ENCODE measurements at places on chromosomes 16 and 17.

DNA sequence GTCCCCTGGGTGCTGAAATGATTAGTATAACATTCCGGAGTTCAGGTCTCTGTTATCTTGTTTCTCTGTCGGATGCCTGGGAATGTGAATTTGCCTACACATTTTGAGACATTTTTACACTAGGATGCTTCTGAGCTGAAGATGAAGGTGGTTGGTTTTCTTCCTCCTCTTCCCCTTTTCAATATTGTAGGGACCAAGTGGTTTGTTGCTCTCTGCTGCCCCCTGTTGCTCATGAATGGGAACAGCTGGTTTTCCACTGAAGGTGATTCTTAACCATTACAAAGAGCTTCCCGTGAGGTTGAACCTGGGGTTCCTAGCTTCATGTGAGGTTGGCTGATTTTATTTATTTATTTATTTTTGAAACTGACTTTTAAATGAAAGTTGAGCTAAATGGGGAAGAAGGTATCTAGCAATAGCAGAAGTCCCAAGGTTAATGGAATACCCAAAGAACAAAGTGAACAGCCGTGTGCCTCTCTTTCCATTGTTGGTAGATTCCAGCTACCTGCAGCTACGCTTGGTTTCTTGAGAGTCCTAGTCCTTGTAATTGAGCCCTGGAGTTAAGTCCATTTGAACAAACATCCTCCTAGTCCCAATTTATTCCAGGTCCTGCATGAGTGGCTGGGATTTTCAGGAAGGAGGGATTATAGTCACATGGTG, 983.9 kb upstream of the EEF2KMT start:
- DNase-seq, result peak; percentile 34

- DNase-seq, result peak; percentile 26
Measured at GRCh38 chr17:76354747-76355310, 1.1 kb upstream of the PRPSAP1 start.

- no peak for DNase-seq
Measured at GRCh38 chr17:73064084-73064938, 28.2 kb downstream of the SLC39A11 start.

DNA sequence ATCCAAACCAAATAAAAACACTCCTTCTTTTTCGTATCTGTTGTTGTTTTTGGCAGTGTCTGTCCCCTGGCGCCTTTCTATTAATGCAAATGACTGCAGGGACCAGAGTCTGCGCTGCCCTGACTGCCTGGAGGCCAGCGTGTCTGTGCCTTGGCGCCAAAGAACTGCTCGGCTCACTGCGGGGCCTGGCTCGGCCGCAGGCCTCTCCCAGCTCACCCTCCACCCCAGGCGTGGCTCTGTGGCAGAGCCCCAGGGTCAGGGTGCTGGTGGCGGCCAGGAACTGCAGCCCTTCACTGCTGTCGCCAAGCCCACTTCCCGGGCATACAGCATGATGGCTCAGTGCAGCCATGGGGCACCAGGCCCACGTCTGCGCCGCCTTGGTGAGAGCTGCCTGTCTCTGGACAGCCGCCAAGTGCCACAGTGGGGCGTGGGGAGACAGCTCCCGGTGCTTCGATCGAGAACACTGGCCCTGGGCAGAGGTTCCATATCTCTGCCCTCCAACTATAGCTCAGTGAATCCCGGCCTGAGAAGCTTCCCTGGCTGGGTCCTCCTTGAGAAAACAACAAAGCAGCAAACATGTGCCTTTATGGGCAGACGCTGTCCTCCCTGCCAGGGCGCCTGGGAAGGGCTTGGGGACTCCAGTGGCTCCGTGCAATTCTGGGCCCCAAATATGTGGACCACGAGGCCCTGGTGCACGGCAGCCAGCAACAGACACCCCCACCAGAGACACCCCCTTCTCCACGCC, 11.1 kb downstream of the CANT1 start:
- DNase-seq, result no peak

DNA sequence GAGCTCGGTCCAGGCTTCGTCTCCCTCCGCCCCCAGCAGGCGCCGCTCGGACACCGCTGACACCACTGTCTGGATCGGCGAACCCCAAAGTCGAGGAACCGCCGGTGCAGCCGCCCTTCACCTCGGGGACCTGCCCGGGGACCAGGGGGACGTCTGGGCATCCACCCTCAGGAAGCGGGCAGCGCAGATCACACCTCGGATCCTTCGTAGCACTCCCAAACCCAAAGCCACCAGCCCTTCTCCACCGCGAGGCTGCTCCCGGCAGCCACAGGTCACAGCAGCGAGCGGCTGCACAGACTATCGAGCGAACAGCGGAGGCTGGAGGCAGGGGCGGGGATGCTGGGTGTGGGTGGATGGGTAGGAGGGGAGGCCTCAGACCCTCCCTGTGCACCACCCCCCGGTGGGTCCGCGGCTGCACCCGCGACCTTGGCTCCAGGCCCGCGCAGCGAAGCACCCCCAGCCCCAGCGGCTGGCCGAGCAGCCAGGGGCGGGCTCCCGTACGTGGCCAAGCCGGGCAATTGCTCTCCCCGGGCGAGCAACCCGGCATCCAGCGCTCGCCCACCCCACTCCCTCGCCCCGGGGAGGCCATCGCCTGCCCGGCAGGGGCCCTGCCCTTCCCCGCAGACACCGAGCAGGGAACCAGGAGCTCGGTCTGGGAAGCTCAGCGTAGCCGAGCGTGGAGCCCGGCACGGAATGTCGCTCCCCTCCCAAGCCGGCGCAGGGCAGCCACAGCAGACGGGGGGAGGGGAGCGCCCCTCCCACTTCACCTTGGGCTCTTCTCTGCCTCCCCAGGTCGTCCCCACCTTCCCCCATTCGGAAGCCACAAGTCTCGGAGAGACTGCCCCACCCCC, 1.0 kb downstream of the SDK2 start:
- DNase-seq, result no peak

DNA sequence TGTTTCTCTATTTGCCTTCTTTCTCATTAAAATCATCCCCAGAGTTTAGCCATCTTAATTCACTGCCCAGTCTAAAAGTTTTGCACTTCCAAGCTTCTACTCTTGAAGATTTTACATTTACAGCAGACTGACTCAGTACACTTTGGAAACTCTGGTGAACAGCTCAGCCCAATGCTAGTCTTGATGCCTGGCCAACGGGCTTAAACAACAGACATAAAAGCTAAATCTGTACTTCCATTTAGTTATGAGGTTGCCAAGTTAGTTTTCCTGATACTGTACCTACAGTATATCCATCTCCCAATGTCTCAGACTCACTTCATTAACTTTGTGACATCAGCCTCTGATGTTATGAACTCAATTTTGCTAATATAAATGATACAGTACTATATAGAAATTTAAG, 891.8 kb upstream of the SOX9 start:
- no peak for DNase-seq

DNA sequence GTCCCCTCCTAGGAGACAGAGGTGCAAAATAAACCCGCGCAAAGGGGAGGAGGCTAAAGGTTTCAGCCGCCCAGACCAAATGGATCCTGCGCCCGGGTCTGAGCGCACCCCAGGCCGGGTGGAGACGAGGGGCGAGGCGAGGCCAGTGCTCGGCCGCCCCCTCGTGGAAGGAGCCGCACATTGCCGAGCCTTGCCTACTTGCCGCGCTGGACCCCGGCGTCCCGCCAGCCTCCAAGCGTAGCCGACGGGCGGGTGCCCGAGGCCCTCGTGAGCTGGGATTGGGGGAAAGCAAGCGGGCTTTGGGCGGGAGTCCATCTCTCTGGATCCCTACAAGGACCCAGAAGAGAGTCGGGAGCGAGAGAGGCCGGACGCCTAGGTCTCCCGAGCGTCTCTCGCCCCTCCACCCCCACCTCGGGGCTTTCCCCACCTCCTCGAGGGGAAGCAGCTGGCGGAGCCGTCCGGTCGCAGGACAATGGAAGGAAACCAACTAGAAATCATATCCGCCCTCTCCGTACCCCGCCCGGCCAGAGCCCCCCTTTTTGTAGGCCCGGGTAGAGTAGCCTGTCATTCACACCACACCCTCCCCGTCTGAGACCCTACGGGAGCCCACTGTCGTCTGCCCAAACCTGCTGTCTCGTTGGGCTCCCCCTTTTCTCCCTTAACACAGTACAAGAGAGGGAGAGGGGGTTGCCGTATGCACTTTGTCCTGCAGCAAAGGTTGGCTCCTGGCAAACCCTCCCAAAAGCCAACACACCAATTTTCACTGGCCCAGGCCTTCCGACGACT, 664 bp upstream of the BCL6B start:
- DNase-seq, result peak; percentile 83

DNA sequence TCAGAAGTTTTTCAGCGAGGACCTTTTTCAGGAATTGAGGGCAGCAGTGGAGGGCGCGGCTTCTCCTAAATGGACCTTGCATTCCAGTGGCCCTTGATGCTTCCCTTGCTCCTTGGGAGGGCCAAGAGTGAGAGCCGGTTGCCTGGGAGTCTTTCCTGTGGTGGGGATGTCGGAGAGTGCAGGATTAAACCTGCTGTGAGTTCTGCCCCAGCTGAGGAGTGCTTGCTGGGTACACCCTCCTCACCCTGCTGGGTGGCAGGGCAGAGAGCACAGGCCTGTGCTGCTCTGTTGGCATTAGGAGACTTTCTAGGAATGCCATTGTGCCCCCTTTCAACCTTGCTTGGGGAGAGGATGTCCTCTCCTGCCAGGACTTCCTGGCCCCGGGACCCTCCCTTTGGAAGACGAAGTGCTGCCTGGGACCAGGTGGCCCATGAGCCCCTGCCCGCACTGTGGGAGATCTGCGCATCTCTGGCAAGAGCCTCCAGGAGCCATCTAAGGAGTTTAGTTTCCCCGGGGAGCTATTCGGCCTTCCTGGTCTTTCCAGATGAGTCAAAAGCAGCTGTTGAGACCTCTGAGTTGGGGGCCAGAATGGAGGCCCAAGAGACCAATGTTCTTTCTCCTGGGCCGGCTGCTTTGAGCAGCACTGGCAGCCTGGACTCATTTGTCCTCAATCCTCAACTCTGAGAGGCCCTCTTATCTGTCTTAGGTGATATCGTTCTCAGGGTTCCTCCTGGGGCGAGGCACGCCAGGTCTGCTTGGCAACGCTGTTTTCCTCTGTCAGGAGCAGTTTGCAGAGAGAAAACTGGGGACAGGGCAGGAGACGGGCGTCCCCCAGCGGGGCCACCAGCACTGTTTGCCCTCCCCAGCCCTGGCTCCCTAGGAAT, 5.6 kb downstream of the LLGL2 start:
- DNase-seq, result no peak

DNA sequence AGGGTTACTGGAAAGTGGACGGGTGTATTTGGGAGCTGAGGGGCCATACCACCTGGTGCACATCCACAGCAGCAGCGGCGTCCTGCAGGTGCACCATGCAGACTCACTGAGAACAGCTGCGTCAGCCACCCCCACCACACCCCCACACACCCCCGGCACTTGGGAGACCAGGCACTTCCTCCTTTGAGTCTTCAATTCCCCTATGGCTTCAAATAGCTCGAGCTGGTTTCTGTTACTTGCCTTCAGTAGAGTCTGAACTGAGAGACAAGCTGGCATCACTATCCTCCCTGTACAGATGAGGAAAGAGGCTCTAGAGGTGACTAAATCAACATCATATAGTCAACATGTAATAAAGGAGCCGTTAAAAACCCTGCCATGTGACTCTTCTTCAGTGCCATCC, 15.4 kb downstream of the CUEDC1 start:
- no peak for DNase-seq

DNA sequence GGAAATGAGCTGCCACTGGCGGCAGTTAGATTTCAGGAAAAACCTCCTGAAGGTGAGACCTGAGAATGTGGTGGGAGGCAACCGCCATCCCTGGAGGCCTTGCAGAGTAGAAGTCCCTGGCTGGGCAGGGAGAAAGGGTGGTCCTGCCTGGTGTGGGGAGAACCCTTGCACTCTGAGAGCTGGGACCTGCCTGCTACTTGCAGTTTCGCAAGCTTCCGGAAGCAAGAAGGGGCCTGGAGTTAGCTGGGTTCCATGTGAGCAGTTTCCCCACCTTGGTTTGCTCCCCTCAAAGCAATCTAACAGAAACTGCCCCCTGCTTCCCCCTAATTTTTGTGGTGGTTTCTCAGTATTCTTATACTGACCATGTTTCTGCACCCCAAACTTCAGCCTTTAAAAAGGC, 6.5 kb downstream of the ZNF629 start:
- no peak for DNase-seq

Measured in activated CD4-positive, alpha-beta T cell treated with anti-CD3 and anti-CD28 coated beads, Interleukin-2, amount 50 U/mL, for 16 hours (primary cell).